ENCODE measurements at places on chromosomes 16 and 17.

GRCh38 chr17:68127914-68128313 lies 92.4 kb downstream of the KPNA2 start:
- no peak for DNase-seq

DNA sequence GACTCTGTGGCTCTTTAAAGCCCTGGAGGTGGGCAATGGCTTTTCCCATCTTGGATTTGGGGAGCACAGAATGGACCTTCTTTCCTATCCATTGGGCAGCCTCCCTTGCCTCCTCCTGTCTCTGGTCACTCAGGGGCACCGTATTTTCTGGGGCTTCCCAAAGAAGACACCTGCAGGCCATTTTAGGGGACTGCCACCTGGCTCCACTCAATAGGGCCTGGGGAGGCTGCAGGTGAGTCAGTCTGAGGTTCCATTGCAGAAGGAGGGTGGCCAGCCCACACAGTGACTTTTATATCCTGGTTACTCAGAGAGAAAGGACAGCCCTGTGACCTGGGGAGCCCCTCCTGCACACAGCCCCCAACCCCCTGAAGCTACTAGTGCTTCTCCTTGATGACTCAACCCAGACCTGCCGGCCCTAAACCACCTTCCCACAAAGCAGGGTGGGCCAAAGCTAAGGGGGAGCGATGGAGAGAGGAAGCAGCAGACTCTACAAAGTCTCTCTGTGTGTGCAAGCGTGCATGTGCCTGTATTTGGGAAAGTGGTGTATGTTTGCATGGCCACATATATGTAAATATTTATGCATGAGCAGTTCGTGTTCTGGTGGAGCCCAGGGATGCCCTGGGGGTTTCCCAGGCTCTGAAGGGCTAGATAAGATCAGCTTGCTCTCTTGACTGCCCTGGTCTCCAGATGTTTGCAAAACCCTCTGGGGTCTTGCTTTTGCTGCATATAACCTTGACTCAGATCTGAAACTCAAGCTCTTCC lies 5.0 kb downstream of the CX3CL1 start:
- peak; percentile 51 for DNase-seq

- DNase-seq, result no peak
These were observed 11.0 kb upstream of the NFATC3 start for GRCh38 chr16:68073902-68074760.

DNA sequence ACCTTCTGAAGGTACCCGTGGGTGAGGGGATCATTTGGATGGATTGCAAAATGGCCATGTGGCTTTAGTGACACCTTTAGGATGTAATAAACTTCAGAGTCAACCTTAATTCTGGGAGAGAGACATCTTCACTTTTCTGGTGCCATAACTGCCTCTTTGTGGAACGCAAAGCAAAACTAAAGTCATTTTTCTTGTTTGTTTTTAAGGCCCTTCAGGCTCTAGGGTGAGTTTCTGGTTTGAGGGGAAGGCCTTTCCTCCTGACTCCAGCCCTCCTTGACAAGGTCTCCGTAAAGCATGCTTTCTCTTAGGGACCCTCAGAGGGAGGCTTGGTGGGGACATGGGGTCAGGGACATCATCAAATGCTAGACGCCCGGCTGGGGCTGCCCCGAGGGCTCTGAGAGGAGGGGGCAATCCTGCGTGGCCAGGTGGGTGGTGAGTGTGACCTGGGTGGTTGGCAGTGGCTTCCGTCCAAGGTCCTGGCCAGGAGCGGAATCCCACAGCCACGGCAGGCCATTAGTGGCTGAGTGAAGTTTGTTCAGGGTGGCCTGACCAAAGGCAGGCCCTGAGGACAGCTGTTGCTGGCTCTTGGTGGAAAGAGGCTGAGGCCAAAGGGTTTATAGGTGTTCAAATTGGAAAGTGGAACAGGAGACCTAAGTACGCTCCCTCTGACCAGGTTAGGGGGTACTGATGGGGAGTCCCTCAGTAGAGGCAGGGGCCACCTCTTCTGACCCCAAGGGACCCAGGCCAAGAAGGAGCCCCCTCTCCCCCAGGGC lies 112.2 kb downstream of the METRNL start:
- DNase-seq, result no peak

DNA sequence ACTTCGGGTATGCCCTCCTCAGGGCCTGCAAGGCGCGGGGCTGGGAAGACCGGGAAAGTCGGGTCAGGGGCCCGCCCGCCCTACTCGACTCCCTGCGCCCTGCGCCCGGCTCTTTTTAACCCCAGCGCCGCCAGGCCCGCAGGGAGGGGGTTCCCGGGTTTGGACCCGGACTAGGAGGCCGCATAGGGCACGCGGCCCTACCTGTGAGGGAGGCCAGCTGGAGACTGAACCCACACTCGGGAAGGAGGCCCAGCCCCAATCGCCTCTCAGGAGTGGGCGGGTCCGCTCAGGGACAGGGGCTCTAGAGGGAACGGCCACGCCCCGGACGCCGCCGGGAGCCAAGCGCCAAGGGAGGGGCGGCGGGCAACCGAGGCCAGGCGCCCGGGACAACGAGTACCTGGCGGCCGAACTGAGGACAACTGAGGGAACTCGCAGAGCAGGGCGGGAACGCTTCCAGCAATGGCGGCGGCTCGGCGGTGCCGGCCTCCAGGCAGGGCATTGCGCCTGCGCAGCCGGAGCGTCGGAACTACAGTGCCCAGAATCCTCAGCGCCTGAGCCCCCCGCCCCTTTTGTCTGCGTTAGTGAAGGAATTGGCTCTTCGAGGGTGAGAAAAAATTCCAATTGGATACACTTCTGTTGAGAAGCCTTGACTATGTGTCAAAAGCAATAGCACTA lies at the start of gene ZNF624:
TSS of gene ZNF624 (minus strand) at position 484 of the 675 bp plus-strand sequence.
- DNase-seq, result peak; percentile 73

DNA sequence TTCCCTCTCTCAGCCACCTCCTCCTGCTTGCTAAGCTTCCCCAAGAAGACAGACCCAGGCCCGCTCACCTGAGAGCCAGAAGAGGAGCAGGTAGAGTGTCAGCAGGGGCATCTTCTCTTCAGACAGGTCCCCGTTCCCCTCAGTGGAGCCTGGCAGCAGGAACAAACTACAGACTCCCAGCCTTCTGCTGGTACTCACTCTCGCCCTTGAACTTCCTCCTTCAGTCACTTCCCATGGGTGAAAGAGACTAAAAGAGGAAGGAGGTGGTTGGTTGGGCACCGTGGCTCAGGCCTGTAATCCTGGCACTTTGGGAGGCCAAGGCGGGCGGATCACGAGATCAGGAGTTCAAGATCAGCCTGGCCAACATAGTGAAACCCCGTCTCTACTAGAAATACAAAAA lies at the start of gene CD300LF:
TSS of gene CD300LF (minus strand) at position 168 of the 400 bp plus-strand sequence. CDS start at position 111, 57 bp downstream.
- DNase-seq, result no peak

- DNase-seq, result no peak
These were observed 10.5 kb downstream of the CCR7 start for GRCh38 chr17:40554646-40555295.

GRCh38 chr17:10251212-10251948 lies 53.0 kb upstream of the GAS7 start:
- DNase-seq, result no peak

GRCh38 chr17:54194268-54194667 lies 371.5 kb downstream of the KIF2B start:
- no peak for DNase-seq

GRCh38 chr17:1592751-1593629 lies 30.4 kb upstream of the PITPNA start:
- no peak for DNase-seq

GRCh38 chr17:28575126-28575795 lies 1.4 kb downstream of the ALDOC start:
- DNase-seq, result no peak

DNA sequence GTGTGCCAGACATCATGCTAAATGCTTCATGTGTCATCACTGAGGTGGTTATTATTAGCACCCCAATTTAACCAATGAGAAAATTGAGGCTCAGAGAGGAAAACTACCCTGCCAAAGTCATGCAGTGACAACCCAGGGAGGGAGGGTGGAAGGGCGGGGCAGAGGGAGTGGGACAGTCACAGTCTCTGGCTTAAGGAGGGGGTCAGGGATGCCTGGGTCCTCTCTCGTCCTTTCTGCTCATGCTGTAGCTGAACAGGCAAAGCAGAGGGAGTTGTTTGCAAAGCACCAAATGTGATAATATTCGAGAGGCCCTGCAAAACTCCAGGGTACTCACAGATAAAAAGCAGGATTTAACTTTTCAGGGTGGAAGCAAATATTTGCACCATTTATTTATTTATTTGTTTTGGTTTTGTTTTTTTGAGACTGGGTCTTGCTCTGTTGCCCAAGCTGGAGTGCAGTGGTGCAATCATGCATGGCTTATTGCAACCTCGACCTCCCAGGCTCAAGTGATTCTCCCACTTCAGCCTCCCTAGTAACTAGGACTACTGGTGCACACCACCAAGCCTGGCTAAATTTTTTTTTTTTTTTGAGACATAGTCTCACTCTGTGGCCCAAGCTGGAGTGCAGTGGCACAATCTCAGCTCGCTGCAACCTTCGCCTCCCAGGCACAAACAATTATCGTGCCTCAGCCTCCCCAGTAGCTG lies 47.9 kb upstream of the NKD1 start:
- no peak for DNase-seq

DNA sequence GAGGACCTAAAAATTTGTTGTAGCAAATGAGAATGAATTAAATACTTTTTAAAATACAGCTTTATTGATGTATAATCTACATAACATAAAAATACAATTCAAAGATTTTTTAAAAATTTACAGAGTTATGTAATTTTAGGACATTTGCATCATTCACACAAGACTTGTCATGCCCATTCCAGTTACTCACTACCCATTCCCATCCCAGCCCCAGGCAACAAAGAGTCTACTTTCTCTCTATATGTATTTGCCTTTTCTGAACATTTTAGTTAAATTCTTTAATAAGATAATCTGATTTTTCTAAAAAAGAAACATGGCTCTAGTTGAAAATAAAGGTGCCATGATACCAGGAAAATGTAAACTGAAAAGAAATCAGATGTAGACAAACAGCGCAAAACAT lies 354.2 kb downstream of the PMP22 start:
- no peak for DNase-seq

DNA sequence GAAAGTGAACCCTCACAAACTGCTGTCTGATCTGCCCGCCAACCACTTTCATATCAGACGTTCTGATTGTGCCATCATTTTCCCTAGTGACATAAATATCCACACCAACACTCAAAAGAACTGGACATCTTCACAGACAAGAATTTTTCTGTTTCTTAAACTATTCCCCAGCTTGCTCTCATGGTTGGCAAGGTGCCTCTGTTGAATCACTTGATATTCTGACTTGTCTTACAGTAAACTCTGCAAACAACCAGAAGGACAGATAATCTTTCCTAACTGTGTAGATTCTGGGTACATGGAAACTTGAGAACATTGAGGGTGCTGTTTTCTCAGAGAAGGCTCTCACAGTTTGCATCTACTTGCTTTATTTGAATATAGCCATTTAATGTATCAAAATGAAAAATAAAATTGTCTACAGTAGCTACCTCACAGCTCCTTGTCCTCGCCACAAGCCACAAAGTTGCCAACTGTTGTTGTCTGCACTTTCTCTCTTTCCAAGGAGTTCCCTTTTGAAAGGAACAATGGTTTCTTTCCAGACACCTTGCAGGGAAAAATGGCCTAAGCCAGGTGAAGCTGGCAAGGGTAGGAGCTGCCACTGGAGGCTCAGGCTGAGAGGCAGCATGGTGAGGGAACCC lies 46.0 kb upstream of the ADAMTS18 start:
- no peak for DNase-seq

DNA sequence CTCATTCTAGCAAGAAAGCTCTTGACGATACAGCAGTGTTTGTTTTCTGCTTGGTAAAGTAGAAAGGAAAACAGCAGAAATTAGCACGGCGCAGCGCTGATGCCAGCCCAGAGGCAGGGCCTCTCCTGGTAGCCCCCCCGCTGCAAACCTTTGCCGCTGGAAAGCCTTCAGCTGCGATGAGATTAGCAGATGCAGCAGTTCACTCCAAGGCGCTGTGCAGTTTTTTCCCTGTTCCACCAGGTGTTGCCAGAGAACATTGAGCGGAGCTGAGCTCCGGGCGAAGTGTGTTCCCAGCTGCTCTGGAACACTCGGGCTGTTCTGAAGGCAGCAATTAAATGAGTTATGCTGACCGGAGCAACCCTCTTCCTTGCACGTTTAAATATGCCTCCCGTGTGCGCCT lies 72.5 kb downstream of the RBFOX1 start:
- no peak for DNase-seq

DNA sequence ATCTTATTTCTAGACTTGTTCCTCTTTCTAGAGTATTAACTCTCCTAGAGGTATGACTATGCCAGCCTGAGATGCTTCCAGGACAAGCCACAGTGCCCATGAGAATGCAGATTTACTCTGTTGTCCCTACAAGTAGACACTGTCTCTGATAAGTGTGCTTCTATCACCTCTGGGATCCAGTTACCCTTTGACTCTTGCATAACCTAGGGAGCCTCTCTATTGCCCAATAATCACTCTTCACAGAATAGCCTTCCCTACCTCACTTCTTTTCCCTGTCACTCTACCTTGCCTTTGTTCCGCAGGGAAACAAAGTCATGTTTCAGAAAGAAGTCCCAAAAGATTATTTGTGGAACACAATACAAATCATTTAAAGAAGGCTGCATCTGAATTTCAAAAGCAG lies 1.6 kb upstream of the KRT34 start:
- DNase-seq, result no peak

DNA sequence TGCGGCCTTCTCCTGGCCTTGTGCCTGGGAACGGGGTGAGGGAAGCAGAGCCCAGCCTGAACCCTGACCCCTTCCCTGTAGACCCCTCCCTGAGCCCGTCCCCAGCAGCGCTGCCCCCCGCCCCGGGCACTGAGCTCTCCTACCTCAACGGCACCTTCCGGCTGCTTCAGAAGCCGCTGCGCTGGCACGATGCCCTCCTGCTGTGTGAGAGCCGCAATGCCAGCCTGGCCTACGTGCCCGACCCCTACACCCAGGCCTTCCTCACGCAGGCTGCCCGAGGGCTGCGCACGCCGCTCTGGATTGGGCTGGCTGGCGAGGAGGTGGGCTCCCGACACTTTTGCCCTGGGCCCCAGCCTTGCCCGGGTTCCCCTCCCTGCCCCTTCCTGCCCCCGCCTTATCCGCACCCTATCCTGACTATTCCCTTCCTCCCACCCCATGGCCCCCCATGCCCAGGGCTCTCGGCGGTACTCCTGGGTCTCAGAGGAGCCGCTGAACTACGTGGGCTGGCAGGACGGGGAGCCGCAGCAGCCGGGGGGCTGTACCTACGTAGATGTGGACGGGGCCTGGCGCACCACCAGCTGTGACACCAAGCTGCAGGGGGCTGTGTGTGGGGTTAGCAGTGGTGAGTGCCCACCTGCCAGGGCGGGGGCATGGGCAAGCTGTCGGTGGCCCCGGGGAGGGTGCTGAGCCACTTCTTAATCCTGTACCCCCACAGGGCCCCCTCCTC lies 62.1 kb downstream of the MRC2 start:
- DNase-seq, result no peak

DNA sequence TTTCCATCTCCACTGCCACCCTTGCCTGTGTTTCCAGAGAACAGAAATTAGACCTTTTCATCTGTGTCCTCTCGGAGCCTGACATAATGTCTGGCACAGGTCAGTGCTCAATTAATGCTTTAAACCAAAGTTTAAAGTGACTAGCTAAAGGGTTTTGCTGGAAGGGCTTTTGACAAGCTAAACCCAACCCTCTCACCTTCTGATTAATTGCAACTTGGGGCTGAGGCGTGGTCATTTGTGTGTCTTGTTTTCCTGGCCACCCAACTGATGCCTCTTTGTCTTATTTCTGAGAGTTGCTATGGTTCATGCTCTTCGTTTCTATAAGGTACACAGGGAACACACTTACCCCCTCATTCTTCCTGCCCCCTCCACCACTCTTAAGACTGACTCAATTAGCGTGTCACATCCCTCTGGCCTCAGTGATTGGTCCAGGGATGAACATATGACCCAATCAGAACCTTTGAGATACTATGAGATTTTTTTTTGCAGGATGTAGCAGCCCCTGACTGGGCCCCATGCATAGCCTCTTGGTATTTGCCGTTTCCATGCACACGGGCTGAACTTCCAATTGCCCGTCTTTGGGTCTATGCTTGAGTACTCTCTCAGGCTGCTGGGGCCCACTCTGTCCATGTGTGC lies 15.8 kb upstream of the BRD7 start:
- DNase-seq, result no peak

Measured in activated CD8-positive, alpha-beta memory T cell treated with anti-CD3 and anti-CD28 coated beads for 48 hours (primary cell).